Activated naive CD4-positive, alpha-beta T cell treated with Interleukin-2 at 50 U/mL for 16 hours (primary cell): ENCODE measurements at places on chromosomes 5 and 9.

- no peak for DNase-seq
These were observed 136.5 kb upstream of the RAI14 start for GRCh38 chr5:34519489-34520220.

GRCh38 chr9:105098370-105098769 is 146.1 kb upstream of the SLC44A1 start:
- no peak for DNase-seq

GRCh38 chr5:116303810-116304209 is 219.0 kb downstream of the COMMD10 start:
- DNase-seq: no peak

GRCh38 chr5:107538805-107539445 is 131.8 kb downstream of the EFNA5 start:
- no peak for DNase-seq

DNA sequence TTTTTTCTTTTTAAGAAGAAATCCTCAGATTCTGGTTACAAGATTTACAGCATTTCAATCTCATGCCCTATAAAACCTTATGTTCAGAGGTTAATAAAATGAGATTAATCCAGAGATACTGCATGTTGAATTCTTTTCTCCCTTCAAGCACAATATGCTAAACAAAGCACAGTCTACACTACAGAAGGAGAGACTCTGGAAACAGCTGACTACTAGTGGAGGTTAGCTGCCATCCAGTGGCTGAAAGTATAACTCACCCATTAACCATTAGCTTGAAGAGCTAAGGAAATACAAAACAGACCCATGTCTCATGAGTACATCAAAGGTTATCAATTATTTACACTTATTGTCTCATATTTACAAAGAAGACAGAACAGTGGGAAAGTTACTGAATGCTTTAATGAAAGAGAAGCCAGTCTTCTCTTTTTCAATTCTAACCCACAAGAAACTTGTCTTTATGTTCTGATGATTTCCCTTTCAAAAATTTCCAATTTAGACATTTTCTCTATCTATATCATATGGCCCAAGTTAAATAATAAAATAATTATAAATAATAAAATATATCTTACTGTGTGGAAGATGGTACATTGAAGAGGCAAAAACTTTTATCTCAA is 12.7 kb upstream of the DNAH5 start:
- DNase-seq: no peak

- no peak for DNase-seq
These were observed 280.8 kb downstream of the SLIT3 start for GRCh38 chr5:169020102-169020501.

DNA sequence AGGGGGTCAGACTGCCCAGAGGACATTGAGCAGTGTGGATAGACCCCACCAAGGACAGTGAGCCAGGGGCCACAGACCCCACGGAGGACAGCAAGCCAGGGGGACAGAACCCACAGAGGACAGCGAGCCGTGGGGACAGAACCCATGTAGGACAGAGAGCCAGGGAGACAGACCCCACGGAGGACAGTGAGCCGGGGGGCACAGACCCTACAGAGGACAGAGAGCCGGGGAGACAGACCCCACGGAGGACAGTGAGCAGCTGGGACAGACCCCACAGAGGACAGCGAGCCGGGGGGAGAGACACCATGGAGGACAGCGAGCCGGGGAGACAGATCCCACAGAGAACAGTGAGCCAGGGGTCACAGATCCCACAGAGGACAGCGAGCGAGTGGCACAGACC is 3.4 kb upstream of the ZDHHC11 start:
- no peak for DNase-seq

DNA sequence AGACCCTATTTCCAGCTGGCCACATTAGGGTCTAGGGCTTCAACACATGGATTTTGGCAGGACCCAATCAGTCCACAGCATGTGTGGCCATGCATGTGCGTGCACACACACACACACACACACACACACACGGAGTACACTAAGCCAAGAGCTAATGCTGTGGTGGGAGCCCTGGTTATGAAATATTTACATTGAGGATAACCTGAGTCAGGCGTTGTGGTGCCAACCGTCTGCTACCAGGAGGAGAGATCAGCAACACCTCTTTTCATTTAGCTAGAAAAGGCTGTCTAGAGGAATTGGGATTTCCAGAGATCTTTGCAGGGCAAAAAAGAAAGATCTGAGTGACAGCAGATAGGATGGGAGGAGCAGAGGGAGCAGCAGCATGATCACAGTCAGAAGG is 141.5 kb downstream of the TRPM3 start:
- DNase-seq: no peak
